ENCODE measurements at places on chromosomes 13 and 19. TPM values are rescaled to one million over a fixed set of nuclear protein-coding genes. Genes with fewer than 3 reads are reported as not detected.

The CA11 gene
- total RNA-seq: 2.4 TPM

DNA sequence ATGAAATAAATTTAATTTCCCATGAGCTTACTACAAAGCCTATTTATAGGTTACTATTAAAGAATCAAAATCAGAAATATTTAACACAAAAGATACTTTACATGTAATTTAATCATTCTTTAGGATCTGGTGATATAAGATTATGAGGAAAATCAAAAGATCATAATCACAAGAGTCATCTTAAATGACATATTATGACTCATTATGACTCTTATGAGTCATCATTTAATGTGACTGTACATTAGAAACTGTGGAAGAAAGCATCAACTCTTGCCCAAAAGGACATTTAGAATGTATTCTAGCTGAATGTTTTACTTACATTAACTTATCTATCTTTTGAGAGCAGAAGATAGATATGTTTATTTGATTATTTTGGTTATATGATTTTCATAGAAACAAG lies 458.6 kb downstream of the DCT start:
- no peaks in the 10 kb centered on the region for H3K4me1 ChIP-seq
- no peaks in the 10 kb centered on the region for H3K27me3 ChIP-seq
- no peaks in the 10 kb centered on the region for H3K36me3 ChIP-seq
- no peak overlapping the region for H3K4me3 ChIP-seq
- DNase-seq: no peak
- H3K27ac ChIP-seq: no peak overlapping the region

DNA sequence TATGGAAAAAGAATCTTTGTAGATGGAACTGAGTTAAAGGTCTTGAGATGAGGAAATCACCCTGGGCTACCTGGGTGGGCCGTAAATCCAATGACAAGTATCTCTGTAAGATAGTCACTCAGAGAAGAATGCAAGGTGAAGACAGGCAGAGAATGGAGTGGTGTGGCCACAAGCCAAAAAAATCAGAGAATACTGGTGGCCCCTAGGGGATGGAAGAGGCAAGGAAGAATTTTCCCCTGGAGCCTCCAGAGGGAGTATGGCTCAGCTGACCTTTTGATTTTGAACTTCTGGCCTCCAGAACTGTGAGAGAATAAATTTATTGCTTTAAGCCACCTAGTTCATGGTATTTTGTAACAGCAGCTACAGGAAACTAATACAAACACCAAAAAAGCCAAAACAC lies 32.7 kb upstream of the CSNK1A1L start:
- no peaks in the 10 kb centered on the region for H3K27me3 ChIP-seq
- DNase-seq: no peak
- H3K4me1 ChIP-seq: no peaks in the 10 kb centered on the region
- H3K27ac ChIP-seq: no peak overlapping the region

GRCh38 chr13:77952737-77953136 lies 34.1 kb upstream of the EDNRB start:
- H3K36me3 ChIP-seq: no peaks in the 10 kb centered on the region
- DNase-seq: no peak
- H3K27ac ChIP-seq: no peak overlapping the region
- no peak overlapping the region for H3K4me3 ChIP-seq
- H3K27me3 ChIP-seq: no peaks in the 10 kb centered on the region

- no peaks in the 10 kb centered on the region for H3K4me1 ChIP-seq
- no peak for DNase-seq
- H3K27me3 ChIP-seq: no peaks in the 10 kb centered on the region
- H3K36me3 ChIP-seq: no peaks in the 10 kb centered on the region
Measured at GRCh38 chr13:40494946-40495620, 171.4 kb downstream of the FOXO1 start.

Data from Peyer's patch (tissue), 4 donors.